Large intestine (tissue), 12 donors: ENCODE measurements at places on chromosomes 4 and X. TPM values are rescaled to one million over a fixed set of nuclear protein-coding genes. Genes with fewer than 3 reads are reported as not detected.
A peak's percentile ranks its signal among the peaks of the same experiment; 100 is the strongest.

FAAH2 gene
- 10.6 TPM for polyA plus RNA-seq

ITGB1BP2 gene
- polyA plus RNA-seq, result 3.3 TPM

PDGFRA gene
- polyA plus RNA-seq, result 92.0 TPM

GRCh38 chrX:40151211-40152172 is 53.7 kb upstream of the BCOR start:
- peak; percentile 45 for DNase-seq

DNA sequence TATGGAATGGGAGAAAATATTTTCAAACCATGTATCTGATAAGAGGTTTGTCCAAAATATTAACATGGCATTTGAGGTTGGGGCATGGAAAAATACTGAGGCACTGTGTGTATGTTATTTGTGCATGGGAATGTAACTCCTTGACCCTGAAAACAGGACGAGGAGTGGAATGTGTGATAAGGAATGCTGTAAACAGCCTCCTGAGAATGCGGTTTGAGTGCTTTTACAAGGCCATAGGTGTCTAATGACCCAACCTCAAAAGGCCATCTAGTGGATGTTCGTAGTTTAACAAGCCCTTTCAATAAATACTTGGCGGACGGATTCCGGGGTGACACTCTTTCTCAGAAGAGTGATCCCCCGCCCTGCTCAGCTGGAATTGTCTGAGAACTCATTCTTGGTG is 162.9 kb upstream of the USP9X start:
- peak; percentile 20 for DNase-seq

GRCh38 chrX:14295426-14295825 is 233.9 kb upstream of the GLRA2 start:
- no peak for DNase-seq

- no peak for DNase-seq
These were observed 28.1 kb downstream of the CASP6 start for GRCh38 chr4:109675181-109675580.

- no peak for DNase-seq
These were observed 34.9 kb upstream of the NFKB1 start for GRCh38 chr4:102466298-102466697.

DNA sequence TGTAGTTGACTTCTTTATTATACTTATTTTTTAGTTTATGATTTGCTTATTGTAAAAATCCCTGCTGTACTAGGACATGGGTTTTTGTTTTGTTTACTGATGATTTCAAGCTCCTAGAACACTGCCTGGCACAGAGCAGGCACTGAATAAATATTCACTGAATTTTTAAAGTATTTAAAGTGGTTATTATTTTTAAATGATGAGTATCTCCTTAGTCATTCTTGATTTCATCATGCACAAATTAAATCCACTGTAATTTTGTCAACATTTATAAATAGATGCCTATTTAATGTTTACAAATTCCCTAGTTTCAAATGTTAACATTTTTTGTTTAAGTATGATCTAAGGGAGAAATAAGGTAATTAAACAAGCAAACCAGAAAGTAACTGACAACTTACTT is 367.9 kb upstream of the SLIT2 start:
- DNase-seq, result no peak

DNA sequence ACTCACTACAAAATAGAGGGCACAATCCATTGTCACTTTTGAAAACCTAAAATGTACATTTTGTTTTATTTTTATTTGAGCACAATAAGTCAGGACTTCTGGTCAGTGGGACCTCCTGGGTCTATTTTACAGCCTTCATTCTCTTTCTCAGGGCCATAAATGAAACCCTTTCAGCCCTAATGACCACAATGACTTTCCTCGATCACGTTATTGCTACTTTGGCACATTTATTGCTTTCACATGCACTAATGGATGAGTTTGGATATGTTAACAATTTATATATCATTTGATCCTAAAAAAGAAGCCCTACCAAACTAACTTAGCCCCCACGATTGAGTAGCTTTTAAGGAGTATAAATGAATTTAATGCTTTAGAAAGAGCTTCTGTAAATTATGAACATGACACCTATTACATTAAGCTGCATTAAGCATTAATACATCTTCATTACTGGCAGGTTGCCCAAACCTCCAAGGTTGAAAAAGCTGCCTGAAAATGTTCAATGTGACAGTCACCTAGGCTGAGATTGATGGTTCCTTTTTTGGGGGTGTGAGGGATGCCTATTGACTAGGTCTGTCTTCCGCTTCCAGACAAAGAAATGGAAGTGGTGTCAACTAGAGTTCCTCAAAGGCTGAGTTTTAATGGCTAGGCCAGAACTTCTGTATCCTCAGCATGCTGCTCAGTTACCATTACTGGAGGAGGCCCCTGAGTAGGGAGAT is 296.4 kb downstream of the GPAT3 start:
- DNase-seq, result no peak
